Activated CD4-positive, alpha-beta T cell treated with anti-CD3 and anti-CD28 coated beads, Interleukin-2, amount 10 ng/mL, durations not matched to agents 7 days and 5 days (primary cell): ENCODE measurements at places on chromosomes 3 and 15. TPM values are rescaled to one million over a fixed set of nuclear protein-coding genes. Genes with fewer than 3 reads are reported as not detected.

The HDDC3 gene
- total RNA-seq = 22.9 TPM

The SOX14 gene
- total RNA-seq = not detected

The GOLGA6L10 gene
- 0.54 TPM for total RNA-seq

The ITPKA gene
- total RNA-seq = 0.35 TPM

The CCDC191 gene
- 2.9 TPM for total RNA-seq

The MGLL gene
- 0.25 TPM for total RNA-seq

The CCDC13 gene
- total RNA-seq = 0.65 TPM

The UROC1 gene
- total RNA-seq = not detected

The CDAN1 gene
- 25.2 TPM for total RNA-seq
